ENCODE measurements at places on chromosomes 7 and 10.

GRCh38 chr10:29615195-29615594 is 19.6 kb downstream of the SVIL start:
- no peak for DNase-seq

GRCh38 chr10:124560377-124561105 is 98.9 kb downstream of the LHPP start:
- no peak for DNase-seq

- no peak for DNase-seq
Observed at GRCh38 chr7:138873220-138873892, 75.4 kb upstream of the ATP6V0A4 start.

- DNase-seq: no peak
Observed at GRCh38 chr10:2038036-2038435, 300.7 kb upstream of the ADARB2 start.

DNA sequence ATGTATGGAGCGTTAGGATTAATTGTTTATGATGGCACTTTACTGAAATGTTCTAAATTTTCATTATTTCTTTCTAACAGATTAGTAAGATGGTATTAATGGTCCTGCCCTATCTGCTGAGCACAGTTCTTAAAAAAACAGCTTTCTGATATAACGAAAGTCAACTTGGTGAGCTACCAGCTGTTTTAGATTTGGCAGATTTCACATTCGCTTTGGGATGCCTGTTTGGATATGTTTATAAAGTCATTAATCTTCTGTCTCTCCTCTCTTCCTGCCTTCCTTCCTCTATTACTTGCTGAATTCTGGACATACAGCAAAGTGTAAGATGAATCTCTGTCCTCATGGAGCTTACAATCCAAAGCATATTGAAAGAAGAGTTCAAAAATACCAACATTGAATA is 396.8 kb upstream of the LRGUK start:
- no peak for DNase-seq

- peak; percentile 96 for DNase-seq
Observed at GRCh38 chr7:2157473-2158279, 75.1 kb downstream of the MAD1L1 start.

- DNase-seq: no peak
Observed at GRCh38 chr7:7324698-7325097, 142.4 kb downstream of the C1GALT1 start.

DNA sequence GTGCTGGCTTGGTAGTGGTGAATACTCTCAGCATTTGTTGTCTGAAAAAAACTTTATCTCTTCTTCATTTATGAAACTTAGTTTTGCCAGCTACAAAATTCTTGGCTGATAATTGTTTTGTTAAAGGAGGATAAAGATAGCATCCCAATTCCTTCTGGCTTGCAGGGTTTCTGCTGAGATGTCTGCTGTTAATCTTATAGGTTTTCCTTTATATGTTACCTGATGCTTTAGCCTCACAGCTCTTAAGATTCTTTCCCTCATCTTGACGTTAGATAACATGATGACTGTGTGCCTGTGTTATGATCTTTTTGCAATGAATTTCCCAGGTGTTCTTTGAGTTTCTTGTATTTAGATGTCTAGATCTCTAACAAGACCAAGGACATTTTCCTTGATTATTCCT is 9.9 kb upstream of the MRPS33 start:
- no peak for DNase-seq

DNA sequence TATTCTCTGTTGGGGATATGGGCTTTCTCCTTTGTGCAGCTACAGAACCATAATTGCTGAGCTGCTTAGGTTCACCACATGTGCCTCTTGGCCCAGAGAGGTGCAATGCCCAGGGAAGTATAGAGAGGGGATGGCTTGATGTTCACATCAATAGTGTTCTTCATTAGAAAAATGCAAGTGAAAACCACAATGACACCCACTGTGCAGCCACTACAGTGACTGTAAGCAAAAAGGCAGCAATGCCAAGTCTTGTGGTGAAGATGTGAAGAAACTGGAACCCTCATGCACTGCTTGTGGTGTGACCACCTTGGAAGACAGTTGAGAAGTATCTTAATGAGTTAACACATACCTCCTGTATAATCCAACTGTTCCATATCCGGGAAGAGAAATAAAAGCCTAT is 318.9 kb upstream of the ZMIZ1 start:
- DNase-seq: no peak

- DNase-seq: no peak
Observed at GRCh38 chr10:24731942-24732341, 8.3 kb upstream of the ARHGAP21 start.

GRCh38 chr10:113108194-113108835 is 158.3 kb downstream of the TCF7L2 start:
- DNase-seq: no peak

DNA sequence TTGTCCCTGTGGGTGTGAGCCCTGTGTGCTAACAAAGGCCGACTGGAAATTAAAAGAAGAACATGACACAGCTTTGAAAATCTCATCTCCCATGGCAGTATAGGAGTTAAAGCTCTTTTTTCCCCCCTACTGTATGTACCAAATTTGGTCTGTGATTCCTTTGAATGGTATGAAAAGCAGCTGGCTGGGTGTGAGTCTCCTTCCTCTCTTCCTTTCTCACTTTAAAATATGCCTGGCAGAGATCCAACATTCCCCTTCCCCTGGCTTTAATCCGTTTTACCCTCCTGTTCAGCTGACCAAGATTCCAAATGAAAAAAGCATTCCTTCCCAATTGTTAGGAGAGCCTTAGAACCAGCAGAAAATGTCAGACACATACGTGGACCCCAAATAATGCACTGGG is 225.0 kb upstream of the CELF2 start:
- no peak for DNase-seq

DNA sequence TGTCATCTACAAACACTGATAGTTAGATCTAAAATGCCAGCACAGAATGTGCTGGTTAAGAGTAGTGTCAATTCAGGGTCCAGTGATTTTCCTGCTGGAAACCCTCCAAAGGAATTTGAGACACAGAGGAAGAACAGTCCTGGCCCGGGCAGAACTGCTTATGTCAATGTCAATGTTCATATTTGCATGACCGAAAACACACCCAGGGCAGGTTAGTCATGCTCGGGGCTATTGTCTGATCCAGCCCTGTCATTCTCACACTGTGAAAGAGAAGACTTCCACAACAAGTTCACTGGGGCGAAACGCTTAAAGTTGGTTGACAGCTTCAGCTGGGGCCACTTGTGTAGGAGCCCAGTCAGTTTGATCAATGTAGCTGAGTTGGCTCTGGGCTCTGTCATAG is 139.3 kb downstream of the C1GALT1 start:
- no peak for DNase-seq

- DNase-seq: no peak
Observed at GRCh38 chr10:20956843-20957242, 59.7 kb upstream of the NEBL start.

DNA sequence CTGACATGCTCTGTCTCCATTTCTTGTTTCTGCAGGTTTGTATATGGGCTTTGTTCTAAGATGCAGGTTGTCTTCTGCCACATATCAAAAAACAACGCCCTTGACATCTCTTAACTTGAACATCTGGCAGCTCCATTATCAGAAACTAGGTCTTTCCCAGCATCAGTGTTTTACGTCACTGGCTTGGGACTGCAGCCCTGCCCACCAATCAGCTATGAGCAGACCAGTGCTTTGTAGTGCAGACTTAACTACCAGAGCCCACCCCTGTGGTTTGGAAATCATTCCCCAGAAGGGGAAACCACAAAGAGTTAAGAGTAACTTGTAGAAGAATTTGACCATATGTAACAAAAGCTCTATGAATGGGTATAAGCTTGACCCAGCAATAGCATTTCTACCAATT is 132.4 kb downstream of the SEPTIN14 start:
- DNase-seq: no peak

DNA sequence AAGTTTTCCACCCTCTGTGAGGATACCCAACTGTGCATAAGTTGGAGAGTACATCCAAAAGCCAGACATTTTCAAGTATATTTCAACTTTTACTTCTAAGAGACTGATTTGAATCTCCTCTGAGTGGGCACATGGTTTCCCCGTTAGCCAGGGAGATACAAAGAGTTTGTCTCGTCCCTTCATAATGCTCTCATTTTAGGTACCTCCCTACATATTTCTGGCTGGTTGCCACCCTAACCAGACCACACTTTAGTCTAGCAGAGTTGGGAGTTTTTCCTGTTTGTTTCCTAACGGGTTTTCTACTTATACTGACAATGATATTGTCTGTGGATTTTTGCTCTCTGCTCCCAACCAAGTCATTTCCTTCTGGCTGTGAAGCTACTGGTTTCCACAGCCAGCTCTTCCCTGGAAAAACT is 180.3 kb downstream of the CCDC71L start:
- no peak for DNase-seq

- DNase-seq: no peak
Observed at GRCh38 chr10:72186258-72186981, 29.4 kb upstream of the ANAPC16 start.

DNA sequence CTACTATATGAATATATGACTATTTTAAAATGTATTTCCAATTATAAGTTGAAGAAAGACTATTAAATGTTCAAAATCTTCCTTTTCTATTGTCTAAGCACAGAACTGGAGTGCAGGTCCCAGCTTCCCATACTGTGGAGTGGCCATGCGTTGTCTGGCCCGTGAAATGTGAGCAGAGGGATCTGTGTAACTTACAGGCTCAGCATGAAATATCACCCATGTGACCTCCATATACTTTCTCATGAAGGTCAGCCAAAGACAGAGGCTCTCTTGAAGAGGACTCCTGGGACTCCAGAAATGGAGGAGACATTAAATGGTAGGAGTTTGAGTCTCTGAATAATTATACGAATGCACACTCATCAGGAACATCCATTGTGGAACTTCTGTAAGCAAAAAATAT is 92.4 kb upstream of the CAV2 start:
- no peak for DNase-seq

- DNase-seq: no peak
Observed at GRCh38 chr10:102246261-102246660, 929 bp downstream of the GBF1 start.

DNA sequence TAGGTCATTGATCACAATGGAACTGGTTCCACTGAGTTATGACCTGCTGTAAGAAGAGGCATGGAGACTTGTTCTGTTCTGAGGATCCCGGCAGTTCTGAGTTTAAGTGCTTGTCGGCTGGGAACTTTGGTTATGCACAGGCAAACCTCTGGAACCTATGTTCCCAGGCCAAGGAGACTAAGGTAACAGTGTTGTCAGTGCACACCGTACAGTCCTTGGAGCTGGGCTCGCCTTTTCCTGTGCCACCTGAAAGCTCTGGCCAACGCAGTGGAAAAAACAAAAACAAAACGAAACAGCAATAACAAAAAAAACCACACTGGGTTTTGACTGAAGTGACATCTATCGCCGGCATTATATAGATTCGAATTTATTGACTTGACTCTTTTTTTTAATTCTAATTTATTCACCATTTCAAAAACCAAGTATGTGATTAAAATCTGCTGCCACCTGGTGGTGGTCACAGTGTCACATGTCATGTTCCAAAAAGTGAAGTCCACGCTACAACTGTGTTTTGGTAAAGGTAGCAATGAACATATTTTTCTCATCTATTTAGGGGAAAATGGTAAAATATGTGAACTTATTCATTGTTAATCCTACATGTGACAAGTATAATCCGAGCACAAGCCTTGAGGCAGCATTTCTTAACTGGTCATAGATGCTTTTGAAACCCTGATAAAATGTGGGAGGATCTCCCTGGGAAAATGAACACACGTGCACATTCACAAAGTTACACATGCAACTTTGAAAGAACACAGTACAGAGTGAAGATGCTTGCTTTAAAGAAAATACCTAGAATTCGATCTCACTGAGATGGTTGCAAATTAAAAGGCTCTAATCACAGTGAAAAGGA is 113.8 kb upstream of the PPP2R2D start:
- DNase-seq: no peak

- no peak for DNase-seq
Observed at GRCh38 chr7:65731562-65732035, 141.3 kb upstream of the VKORC1L1 start.

DNA sequence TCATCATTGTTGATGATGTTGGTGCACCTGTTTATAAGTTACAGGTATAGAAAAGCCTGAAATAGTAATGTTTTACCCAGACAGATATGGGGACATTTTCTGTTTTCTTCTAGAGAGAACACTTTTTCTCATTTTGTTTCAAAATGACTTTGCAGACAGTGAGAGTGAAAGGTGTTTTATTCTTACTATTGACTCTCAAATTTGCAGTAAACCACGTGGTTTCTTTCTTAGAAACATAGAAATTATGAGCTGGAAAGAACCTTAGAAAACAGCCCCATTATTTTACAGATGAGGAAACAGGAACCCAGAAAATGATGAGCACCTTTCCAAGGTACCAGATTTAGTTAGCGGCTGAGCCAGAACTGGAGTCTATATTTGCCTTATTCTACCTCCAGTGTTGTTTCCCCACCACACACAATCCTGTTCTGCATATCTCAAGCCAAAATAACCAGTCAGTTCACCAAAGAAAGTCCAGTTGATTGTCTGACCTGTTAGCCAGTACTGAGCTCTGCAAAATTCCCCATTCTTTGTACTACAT is 138.9 kb upstream of the AHR start:
- no peak for DNase-seq

- DNase-seq: no peak
Observed at GRCh38 chr10:50469778-50470193, 154.0 kb downstream of the SGMS1 start.

DNA sequence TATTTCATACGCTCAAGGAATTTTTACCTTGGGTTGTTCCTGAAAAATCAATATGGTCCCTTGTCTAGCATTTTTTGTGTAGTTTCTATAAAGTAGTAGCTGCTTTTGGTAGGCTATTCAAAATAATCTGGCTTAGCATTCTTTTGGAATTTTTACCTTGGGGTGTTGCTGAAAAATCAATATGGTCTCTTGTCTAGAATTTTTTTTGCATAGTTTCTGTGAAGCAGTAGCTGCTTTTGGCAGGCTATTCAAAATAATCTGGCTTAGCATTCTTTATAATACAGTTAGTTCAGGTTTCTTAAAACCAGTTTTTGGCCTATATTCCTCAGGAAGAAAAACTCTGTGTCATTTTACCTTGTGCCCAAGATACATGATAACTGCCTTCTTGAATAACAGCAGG is 301.9 kb downstream of the SUGCT start:
- DNase-seq: no peak

DNA sequence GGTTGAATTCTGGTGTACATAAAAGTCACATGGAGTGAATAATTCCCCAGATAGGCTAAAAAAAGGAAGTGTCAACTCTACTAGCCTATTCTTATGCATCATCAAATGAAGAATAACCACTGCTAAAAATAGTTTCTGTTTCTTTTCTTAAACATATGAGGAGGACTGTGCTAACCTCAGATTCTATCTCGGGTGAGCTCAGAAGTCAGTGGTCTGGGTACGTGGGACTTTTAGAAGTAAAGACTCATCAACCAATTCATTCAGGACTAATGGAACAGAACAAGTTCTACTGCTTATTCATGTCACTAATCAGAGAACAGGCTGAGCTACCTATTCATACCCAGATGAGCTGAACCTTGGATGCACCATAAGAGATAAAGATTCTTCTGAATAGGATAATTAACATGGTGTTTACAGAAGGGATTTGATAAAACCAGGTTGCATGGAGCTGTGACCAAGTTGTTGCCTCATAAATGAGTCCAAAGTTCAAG is 9.5 kb upstream of the ASAH2 start:
- no peak for DNase-seq
